Central memory CD4-positive, alpha-beta T cell (primary cell): ENCODE measurements at places on chromosomes 4 and X.

DNA sequence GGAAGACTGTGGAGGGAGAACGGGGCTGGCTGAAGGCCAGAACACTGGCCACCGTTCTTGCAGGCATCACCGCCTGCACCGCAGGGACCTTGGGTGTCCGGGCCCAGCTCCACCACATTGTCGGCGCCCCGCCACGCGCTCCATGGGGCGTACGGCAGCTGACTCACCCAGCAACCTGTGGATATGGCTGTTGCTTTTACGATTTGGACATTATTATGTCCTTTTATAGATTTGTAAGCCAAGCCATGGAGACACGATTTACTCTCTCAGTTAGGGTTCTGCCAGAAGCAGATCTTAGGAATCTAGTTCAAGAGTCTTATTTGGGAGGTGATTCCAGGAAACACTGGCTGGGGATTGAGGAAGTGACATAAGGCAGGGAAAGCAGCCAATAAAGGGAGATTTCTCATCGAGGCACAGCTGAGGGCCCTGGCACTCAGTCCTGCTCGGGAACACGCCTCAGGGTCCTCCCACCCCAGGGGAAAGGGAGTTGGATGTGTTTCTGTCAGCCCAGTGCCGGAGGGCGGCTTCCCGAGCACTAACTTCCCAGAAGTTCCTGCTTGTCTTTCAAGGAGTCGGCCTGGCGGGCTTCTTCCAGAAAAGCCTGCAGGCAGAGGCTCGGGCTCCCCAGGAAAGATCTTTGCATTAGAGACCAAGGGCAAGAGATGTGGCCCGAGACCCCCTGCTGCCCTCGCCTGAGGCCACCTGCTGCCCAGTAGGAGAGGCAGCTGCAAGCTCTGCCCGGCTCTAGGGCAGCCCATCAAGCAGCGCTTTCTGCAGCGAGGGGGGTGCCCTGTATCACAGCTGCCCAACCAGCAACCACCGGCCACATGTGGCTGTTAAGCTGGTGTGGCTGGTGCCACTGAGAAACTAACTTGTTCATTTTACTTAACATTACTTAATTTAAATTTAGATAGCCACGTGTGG is 52.9 kb downstream of the CRMP1 start:
- DNase-seq = no peak

- no peak for DNase-seq
These were observed 94.4 kb upstream of the SCML1 start for GRCh38 chrX:17642891-17643290.

- no peak for DNase-seq
These were observed 73.2 kb downstream of the SORBS2 start for GRCh38 chr4:185738820-185739219.

GRCh38 chr4:151522866-151523519 is 114.0 kb downstream of the FHIP1A start:
- DNase-seq = no peak

DNA sequence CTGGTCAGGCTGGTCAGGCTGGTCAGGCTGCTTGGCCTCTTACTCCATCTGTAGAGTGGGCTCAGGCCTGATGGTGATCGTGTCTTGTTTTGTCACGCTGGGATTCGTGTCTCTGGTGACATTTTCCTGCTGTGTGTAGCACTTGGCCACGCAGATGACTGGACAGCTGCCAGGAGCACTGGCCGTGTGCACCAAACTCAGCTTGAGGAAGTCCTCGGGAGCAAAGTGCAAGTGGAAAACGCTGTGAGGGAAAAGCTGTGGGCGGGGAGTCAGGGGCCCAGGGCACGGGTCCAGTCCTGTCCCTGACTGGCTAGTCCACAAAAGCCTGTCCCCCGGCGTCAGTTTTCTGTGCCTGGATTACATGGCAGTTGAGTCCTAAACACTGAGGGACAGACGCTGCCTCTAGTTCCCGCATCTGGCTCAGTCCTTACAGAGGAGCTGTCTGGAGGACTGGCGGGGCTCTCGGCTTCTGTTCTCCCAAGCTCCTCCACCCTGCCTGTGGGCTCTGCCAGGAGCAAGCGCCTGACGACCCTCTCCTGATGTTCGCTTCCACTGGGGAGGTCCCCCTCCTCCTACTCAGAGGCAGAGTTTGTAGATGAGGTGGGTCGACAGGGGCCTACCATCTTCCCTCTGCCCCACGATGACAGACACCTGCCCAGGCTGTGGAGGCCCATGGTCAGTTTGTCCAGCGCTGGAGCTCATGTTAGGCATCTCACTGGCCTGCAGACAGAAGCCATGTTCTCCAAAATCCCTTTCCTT is 35.9 kb upstream of the GRPEL1 start:
- DNase-seq = no peak

- DNase-seq = peak; percentile 42
These were observed 35.1 kb downstream of the ENPEP start for GRCh38 chr4:110510955-110511544.

DNA sequence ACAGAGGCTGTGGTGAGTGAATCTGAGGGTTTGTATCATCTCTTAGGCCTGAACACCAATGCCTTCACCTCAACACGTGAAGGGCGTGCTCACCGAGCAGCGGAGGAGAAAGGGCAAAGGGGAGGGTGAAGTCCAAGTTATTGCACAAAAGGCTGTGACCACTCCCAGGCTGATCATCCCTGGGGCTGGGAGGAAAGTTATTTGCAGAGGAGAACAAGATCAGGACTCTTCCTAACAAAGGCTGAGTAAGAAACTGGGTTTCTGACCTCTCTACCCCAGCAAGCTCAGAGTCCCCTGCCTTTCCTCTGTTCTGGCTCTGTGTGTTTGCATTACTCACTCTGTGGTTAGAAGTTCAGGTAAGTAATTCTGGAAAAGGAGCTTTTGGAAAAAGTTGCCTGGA is 366.3 kb upstream of the CXorf51A start:
- no peak for DNase-seq

GRCh38 chr4:69617083-69617694 is 22.3 kb downstream of the UGT2A2 start:
- no peak for DNase-seq

- no peak for DNase-seq
These were observed 107.2 kb downstream of the AKAP4 start for GRCh38 chrX:50093625-50094024.

- no peak for DNase-seq
These were observed 219.8 kb downstream of the SHROOM3 start for GRCh38 chr4:76654791-76655190.

- DNase-seq = no peak
These were observed 3.2 kb upstream of the NEK1 start for GRCh38 chr4:169615467-169616106.

DNA sequence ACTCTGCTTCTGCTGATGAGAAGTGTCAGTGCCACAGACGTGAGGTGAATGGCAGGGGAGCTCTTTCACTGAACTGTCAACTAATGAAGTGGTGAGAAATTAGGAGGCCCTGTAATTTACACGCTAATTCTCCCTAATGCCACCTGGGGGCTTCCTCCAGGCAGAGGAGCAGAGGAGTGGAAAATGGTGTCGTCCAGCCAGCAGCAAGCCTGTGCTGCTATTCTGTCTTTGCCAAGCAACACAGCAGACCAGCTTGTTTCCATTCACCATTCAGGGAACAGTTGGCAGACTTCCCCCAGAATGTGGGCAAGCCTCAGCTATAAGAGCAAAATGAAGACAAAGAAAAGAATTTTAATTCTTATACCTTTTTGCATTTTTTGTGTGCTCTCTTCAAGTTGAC is 245.2 kb upstream of the TET2 start:
- no peak for DNase-seq

DNA sequence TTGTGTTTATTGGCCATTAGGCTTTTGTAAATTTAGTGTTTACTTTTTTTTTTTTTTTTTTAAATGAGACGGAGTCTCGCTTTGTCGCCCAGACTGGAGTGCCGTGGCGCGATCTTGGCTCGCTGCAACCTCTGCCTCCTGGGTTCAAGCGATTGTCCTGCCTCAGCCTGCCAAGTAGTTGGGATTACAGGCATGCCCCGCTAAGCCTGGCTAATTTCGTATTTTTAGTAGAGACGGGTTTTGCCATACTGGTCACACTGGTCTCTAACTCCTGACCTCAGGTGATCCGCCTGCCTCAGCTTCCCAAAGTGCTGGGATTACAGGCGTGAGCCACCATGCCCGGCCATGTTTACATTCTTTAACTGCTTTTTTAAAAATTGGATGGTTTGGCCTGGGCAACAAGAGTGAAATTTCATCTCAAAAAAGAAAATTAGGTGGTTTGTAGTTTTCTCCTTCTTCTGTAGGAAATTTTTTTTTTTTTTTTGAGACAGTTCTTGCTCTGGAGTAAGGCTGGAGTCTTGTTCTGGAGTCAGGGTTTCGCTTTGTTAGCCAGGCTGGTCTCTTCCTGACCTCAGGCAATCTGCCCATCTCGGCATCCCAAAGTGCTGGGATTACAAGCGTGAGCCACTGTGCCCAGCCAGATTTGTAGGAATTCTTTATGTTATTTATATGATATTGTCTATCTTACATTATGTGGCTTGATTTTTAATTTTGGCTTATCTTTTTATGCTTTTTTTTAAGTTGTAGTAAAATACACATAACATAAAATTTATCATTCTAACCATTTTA is 15.1 kb downstream of the UBE2K start:
- no peak for DNase-seq

DNA sequence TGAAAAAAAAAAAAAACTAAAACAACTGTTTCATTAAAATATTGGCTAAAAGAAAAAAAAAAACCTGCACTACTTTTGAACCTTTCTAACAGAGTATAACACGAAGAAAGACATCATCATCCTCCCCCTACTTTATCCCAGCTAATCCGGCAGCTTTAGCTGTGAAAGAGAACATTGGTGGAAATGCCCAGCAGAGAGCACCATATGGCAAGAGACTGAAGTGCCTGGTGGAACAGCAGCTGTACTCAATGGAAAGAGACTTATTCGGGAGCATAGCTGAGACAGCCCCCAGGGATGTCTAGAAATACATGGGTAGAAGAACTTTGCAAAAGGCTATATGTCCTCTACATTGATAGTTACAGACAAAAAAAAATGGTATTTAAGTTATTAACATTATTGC is 30.3 kb downstream of the STPG2 start:
- DNase-seq = no peak

DNA sequence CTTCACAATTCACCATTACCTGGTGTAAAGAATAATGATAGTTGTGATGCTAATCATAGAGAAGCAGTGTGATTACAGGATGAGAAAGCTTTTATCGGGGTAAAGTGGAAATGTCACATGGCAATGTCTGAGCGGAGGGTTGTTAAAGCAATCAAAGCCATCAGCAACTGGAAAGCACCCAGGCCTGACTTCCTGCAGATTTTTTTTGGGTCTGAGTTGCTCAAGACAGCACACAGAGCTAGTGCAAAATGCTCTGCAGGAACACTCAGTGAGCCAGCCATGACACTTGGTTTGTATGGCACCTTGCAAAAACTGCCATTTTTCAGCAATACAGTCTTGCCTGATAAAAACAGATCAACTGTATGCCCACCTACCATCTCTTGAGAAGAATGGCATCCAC is 152.9 kb downstream of the COL4A6 start:
- no peak for DNase-seq

DNA sequence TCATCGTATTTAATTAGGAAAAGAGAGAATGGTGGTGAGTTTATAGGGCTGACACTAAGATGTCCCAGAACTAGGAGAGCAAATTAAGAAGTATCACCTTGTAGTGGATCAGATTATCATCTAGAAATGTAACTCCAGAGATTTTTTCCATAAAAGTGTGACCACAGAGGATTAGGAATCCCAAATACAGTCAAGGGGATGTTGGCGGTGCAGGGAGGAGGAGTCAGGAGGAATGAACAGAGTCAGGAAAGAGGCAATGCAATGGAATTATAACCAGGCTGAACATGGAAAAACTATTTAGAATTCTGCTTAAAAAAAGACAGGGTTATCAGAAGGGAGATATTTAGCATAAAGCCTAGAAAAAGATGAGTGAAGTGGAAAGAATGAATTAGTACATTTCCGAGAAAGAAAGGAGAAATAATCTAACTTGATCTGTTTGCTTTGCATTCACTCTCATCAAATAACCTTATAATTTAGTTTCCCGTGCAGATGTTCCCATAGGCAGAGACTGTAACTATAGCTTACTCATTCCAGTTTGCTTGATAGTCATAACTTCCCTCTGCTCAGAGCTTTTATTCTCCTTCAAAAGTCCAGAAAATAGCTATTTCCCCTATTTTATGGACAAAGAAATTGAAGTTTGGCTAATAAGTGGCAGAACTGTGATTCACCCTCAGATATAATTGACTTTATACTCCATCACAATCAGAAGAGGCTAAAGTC is 56.4 kb downstream of the SCFD2 start:
- no peak for DNase-seq

DNA sequence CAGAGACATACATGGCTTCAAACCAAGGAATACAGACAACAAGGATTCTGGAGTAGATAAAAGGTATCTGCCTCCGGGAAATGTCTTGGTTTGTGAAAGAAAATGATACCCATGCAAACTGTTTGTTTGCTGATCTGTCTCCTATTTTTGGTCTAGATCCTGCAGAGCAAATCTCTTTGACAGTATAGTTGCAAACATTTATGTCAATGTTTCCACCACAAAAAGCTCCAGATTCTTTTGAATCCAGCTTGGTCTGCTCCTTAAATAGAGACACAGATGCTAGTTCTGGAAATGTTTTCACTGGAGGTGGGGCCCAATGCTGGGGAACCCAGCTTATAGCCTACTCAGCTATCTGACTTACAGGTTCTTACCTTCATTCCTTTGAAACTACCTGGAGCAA is 119.7 kb downstream of the ATG4A start:
- no peak for DNase-seq

DNA sequence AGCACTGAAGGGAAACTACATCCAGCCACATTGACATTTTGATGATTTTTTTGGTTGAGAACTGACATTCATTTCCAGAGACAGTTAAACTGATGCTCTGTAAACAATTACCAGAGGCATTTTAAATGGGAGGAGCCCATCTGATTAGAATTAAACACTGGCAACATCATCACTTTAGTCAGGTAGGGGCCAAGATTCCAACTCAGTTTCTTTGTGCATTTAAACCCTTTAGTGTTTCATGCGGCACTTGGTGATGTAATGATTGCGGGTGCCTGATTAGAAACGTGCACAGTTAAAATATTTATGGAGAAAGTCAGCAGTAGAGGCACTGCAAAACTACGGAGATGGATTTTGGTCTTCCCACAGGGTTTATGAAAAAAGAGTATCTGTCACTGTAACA is 16.1 kb downstream of the TNIP3 start:
- no peak for DNase-seq

DNA sequence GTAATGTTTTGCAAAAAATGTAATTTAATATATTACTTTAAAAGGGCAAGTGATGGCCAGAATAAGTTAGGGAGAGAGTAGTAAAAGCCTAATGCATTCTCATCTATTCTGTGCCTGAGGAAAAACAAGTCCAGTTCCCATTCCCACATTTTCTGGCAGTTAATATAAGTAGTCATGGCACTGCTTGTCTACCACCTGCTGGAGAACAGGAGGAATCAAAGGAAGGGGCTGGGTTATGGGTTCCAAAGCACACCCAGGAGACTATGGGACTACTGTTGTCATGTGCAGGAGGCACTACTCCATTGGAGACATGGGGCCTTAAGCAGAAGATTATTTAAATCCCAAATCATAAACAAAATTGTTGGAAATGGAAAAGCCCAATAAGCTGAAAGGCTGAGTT is 2618.6 kb downstream of the ARAP2 start:
- no peak for DNase-seq

GRCh38 chrX:130053236-130053635 is 57.1 kb downstream of the ELF4 start:
- DNase-seq = no peak

- DNase-seq = no peak
These were observed 62.4 kb upstream of the UGT2B15 start for GRCh38 chr4:68732653-68733466.
